ENCODE measurements at places on chromosomes 7 and 10.

- DNase-seq: no peak
These were observed 5.8 kb upstream of the NKX2-3 start for GRCh38 chr10:99526861-99527504.

- no peak for DNase-seq
These were observed 366.3 kb downstream of the DNAJB6 start for GRCh38 chr7:157703131-157703530.

DNA sequence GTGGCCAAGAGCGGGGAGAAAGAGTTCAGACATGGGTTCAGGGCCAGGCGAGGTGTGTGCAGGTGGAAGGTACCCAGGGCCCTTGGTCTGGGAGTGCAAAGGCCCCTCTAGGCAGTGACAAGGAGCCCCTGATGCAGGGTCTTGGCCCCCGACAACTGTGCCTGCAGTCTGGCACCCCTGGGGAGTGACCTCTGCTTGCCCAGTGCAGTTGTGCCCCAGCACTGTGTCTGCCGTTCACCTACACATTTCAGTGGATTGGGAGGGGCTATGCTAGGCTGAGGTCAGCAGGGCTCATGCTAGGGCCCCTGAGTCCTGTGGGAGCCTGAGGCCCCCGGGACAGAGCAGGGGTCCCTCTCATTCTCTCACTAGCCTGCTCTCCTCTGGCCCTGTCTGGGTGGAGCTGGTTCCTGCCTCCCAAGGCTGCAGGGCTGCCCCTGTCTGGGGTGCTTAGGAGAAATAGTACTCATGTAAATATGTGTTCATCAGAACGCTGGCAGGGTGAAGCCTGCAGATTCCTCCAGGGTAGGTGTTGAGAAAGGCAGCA lies 550.4 kb downstream of the TCERG1L start:
- no peak for DNase-seq

- peak; percentile 23 for DNase-seq
These were observed 171.1 kb upstream of the GRB10 start for GRCh38 chr7:50953820-50954219.

GRCh38 chr7:30584415-30584814 lies 10.3 kb upstream of the GARS1 start:
- no peak for DNase-seq

GRCh38 chr10:117092386-117092785 lies 45.7 kb downstream of the VAX1 start:
- DNase-seq: no peak
